ENCODE measurements at places on chromosomes 6 and 20.

GRCh38 chr6:161747506-161747905, 473.6 kb upstream of the AGPAT4 start:
- no peak for DNase-seq

- DNase-seq, result no peak
Measured at GRCh38 chr6:148682990-148683389, 63.8 kb upstream of the UST start.

GRCh38 chr6:17768881-17769280, 62.2 kb upstream of the NUP153 start:
- DNase-seq, result no peak

DNA sequence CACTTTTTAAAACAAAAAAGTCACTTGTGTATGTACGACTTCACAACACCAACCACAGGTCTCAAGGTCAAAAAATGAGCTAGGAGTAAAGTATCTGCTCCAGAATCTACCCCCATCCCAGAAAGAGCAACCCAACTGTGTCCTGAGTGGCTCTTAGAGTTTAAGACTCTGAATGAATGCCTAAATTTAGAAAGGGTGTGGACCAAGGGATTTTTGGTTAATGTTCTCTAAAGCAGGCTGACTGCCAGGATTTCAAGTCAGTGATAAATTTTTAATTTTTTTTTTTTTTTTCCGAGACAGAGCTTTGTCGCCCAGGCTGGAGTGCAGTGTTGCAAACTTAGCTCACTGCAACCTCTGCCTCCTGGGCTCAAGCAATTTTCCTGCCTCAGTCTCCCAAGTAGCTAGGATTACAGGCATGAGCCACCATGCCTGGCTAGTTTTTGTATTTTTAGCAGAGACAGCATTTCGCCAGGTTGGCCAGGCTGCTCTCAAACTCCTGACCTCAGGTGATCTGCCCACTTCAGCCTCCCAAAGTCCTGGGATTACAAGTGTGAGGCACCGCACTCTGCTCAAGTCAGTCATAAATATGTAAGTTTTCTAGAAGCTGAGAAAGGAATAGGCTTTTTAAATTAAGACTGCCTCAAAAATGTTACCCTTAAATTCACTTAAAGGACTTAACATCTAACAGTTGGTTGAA, 20.2 kb downstream of the STAU1 start:
- DNase-seq, result no peak

- no peak for DNase-seq
Measured at GRCh38 chr6:168216751-168217191, 102.8 kb downstream of the DACT2 start.

- DNase-seq, result no peak
Measured at GRCh38 chr6:134309983-134310605, 7.8 kb downstream of the SGK1 start.

DNA sequence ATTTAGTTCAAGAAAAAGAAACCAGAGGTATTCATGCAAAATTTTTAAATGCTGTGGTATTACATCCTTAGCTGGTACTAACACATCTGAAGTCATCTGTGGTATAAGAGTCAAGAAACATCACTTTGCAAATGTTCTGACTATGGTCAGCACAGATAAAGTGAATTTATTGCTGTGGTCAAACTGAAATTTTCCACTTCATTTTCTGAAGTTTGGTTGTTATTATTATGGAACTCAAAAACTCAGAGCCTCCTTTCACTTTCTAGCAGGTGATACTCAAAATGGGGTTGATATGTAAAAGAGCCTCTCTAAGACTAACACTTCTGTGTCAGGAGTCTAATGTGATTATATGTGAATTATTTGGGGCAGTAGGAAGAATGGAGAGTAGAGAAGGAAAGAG, 257.8 kb downstream of the RNGTT start:
- DNase-seq, result no peak

DNA sequence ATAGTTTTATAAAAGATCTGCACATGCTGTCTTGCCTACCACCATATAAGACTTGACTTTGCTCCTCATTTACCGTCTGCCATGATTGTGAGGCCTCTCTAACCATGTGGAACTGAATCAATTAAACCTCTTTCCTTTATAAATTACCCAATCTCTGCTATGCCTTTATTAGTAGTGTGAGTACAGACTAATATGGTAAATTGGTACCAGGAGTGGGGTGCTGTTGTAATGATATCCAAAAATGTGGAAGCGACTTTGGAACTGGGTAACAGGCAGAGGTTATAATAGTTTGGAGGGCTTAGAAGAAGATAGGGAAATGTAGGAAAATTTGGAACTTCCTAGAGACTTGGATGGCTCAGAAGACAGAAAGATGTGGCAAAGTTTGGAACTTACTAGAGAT, 64.2 kb upstream of the TFAP2D start:
- DNase-seq, result no peak

DNA sequence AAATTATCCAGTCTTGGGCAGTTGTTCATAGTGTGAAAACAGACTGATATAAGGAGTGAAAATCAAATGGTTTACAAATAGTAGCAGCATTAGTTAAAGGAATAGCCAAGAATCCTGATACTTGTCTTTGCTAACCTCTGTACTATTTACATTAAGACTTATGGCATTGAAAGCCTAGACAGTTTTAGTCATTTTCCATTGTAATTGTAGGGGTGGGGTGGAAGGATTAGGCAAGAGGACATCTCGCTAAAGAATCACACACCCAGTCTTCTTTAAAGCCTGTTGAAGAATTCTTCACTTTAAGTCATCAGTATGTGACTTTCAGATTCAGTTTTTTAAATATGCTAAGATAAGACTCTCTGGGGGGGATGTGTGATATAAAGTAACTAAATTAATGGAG, 207.5 kb upstream of the PHACTR1 start:
- no peak for DNase-seq

All from vagina (tissue), 2 donors.